ENCODE measurements at places on chromosomes 5 and 9.

GRCh38 chr9:134966270-134966669 is 48.6 kb upstream of the FCN1 start:
- no peak for DNase-seq

GRCh38 chr9:93254061-93254481 is 70.1 kb downstream of the WNK2 start:
- DNase-seq, result no peak

- no peak for DNase-seq
These were observed 29.2 kb upstream of the TIFAB start for GRCh38 chr5:135481387-135481786.

DNA sequence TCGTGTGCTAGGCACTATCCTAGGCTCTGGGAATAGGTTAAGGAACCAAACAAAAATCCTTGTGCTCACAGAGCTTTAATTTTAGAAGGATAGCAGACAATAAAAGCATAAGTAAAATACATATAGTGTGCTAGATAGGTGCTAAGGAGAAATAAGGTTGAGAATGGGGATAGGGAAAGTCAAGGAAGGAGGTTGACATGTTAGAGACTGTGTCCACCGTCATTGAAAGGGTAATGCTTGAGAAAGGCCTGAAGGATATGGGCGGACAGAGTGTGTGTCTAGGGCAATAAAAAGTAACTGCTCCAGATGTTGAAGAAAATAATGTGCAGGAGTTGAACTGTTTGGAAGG is 482 bp upstream of the TDRD7 start:
- DNase-seq, result no peak

- no peak for DNase-seq
These were observed 11.1 kb upstream of the KIF12 start for GRCh38 chr9:114110180-114110579.

DNA sequence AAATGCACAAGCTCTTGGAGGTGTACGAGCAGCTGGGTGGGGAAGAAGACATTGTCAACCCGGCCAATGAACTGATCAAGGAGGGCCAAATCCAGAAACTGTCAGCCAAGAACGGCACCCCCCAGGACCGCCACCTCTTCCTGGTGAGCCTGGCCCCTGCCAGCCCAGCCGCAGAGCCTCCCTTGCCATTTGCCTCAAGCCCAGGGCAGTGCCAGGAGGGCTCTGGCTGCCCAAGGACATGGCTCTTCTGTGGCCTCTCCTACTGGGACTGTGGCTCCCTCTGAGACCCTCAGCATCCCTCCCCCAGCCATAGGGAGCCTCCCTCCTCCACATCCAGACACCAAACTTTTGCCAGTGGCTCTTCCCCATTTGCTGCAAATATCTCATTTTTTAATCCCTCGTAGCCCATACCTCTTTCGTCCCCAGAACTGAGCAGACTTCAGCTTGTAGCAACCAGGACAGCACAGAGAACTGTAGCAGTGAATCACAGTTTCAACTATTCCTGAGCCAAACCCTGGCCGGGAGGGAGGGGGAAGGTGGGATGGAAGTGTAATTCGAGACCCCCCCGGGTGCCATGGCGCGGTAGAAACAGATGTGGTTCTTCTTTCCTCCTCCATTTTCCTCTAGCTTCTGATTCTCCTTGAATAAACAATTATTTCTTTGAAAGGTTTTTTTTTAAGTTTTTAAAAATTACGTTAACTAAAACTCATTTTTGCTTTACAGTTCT is 44.5 kb upstream of the SUSD3 start:
- no peak for DNase-seq

GRCh38 chr9:82356131-82356530 is 367.6 kb downstream of the SPATA31D1 start:
- no peak for DNase-seq

GRCh38 chr5:159241946-159242552 is 21.0 kb upstream of the UBLCP1 start:
- no peak for DNase-seq

DNA sequence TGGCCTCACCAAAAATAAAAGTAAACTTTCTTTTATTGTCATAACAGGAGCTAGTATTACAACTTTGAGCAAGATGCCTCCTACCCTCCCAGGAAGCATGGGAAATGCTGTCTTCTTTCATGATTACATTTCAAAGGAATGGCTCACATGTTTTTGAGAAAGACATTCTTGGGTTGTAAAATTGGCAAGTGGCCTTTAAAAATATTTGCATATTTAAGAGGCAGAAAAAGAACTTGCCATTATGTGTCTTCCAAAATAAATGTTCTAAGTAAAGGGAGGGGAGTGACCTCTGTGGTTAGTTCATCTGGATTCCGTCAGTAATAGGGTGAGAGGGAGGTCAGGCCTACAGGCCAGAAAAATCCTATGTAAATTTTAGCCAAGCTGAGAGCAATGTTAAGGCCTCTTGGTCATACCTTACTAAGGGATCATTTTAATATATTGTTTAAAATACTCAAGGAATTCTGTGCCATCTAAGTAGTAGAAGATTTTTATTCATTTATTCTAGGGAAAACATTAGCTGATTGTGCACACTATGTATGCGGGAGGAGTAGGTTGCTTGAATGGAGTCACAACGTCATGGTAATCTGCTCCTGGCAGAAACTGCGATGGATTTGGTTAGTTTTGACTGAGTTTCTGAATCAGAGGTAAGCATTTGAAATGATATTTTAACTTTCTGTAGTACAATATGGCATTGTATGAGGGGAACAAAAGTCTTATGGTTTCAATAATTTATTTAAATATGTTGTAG is 1485.7 kb upstream of the CDH9 start:
- no peak for DNase-seq
